Kidney capillary endothelial cell (primary cell): ENCODE measurements at places on chromosomes 16 and 17.

GRCh38 chr16:67013233-67013822 is 15.6 kb upstream of the CBFB start:
- no peak for DNase-seq

- peak; percentile 6 for DNase-seq
Observed at GRCh38 chr17:67995570-67996263, 552 bp downstream of the C17orf58 start.

DNA sequence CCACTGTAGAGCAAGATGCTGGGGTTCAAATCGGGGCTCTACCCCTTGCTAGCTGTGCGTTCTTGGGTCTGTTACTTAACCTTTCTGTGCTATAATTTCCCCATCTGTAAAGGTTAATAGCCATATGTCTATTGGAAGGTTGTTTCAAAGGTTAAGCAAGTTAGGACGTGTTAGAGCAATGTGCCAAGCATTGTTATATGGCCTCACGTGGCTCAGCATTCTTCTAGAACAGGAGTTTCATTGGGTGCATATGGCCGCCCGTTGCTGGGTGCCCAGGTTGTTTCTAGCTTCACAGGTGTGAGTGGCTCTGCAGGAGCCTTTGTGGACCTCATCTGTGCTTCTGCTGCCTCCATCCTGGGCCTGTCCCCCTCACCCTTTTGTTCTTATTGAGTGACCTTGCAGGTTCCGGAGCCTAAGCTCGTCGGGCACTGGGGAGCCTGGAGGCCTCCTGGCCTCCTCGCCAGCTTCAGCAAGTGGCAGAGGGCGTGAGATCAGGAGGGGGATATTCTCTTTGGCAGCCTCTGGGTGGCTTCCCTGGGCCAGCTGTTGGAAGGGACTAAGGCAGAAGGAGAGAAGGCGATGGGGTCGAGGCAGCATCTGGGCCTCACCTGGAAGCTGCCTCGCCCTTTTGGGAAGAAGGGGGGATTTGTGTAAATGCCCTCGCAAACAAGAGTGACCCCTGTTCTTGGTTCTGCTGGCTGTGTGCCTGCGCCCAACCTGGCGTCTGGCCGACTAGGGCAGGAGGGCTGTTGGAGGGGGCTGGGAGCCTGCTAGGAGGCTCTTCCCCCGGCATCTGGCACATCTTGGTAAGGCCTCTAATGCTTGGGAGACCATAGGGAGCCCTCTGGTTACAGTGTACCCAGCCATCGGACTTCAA is 80.2 kb upstream of the CIBAR2 start:
- DNase-seq: no peak

GRCh38 chr16:57627184-57627871 is 1.1 kb upstream of the ADGRG1 start:
- peak; percentile 90 for DNase-seq

GRCh38 chr16:27671410-27671809 is 121.5 kb downstream of the KATNIP start:
- no peak for DNase-seq

DNA sequence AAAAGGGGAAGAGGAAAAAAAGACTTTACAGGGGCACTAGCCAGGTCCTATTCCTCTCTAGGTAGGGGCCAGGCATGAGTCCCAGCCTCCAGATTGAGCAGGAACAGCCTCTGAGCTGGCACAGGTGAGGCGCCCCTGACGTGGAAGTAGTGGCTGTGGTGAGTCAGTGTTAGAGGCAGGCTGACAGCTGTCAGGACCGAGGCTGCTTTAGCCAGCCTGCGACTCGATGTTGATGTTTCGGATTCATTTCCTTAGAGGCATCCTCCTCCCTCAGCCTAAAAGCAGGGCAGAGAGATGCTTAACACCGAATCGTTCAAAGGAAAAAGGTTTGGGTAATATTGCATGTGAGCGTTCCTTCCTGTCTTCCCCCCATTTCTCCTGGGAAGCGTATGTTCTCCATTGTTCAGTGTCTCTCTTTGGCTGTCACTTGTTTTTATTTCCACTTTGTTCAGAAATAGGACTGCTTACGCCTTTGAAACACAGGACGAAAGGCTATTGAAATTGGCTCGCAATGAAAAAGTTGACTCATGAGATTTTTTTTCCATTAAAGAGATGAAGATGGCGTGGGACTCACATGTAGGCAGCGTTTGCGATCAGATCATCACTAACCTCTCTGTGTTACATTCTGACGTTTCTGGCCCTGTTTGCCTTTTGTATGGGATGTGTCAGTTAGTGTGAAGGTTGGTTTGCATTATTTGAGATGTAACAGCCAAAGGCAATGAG is 1.3 kb downstream of the KIAA0513 start:
- DNase-seq: no peak

DNA sequence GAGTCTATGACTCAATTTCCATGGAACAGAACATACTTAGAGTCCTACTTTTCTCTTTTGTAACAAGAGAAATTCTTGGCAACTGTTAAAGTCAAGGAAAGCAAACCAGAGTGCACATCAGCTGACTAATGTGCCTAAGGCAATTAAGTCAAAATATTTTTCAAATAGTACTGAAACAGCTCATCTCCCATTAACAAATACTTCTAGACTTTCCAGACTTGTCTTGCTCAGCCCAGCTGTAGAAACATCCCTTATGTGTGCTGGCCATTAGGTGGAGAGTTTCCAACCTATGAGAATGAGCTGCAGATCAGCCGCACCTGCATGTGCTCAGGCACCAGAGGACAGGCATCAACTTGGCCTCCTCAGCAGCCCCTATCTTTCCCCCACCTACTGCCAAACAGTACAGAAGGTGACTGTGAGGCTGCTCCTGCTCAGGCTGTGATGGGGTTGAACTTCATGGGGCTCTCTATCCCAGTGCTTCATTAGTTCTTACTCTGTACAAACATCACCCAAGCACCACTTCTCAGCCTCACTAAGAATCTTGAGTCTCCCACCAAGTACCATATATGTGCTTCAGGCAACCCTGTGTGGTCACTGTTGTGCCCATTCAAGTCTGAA is 32.2 kb downstream of the TEX2 start:
- DNase-seq: no peak

DNA sequence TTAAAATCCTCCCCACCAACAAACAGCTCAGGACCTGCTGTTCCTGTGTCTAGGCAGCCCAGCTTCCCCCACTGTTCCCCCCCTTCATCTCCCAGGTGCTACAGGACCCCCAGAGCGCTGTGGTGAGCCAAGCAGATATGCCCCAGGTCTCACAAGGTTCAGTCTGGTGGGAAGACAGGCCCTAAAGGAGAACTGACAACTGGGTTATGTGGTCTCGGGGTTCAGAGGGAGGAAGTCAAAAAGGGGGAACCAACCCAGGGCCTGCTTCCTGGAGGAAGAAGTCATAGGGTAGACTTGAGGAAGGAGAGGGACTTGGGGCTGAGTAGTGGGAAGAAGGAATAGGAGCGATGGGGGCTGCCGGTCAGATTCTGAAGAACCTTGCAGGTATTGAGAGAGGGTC is 2.6 kb downstream of the RIPOR1 start:
- no peak for DNase-seq

- DNase-seq: no peak
Observed at GRCh38 chr17:50625032-50625871, 9.4 kb upstream of the ABCC3 start.

DNA sequence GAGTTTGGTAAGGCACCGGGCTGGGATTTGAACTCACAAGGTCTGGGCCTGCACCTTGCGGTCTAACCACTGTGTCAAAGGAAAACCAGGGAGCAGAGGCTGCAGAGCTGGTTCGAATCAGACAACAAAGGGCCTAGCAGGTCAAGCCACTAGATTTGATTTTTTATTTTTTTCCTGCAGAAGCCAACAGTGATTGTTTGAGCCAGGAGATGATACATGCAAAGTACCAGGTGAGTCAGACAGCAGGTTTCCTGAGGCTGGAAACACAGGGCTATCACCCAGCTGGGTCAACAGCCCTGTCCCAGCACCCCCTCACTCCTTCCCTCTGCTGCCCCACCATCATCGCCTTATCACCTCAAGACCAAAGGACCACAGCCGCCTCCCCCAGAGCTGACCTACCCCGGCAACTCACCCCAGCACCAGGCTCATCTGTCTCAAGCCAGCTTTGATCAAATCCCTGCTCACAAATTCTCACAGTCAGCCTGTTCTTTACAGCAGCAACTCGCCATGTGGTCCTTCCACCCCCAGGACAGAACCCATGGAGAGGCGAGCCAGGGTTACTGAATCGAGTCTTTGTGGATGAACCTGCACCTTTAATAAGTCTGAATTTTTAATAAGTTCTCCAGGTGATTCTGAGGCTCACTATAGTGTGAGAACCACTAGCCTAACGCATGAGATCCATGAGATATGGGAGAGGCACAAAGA is 13.0 kb upstream of the KRT19 start:
- DNase-seq: peak; percentile 50

GRCh38 chr16:6977916-6978315 is 354.7 kb upstream of the RBFOX1 start:
- DNase-seq: no peak

- DNase-seq: no peak
Observed at GRCh38 chr16:55480228-55480655, 1.2 kb downstream of the MMP2 start.

DNA sequence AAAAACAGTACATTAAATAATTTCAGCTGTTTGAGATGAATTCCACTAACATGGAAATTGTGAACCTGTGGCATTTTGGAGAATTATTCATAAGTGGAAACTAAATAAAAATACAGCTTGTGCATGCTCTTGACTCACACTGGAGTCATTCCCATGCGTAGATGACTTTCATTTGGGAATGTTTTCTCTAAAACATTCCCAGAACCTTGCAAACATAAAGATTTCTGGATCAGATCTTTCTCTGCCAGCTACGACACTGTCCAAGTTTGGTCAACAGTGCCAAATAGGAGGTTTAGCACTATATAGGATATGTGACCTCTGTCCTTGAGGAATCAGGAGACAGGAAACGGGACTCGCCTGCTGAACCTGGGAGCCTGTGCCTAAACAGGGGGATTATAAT is 400.9 kb downstream of the SLC39A11 start:
- no peak for DNase-seq

GRCh38 chr17:68033636-68034451 is 1.7 kb upstream of the KPNA2 start:
- DNase-seq: no peak

DNA sequence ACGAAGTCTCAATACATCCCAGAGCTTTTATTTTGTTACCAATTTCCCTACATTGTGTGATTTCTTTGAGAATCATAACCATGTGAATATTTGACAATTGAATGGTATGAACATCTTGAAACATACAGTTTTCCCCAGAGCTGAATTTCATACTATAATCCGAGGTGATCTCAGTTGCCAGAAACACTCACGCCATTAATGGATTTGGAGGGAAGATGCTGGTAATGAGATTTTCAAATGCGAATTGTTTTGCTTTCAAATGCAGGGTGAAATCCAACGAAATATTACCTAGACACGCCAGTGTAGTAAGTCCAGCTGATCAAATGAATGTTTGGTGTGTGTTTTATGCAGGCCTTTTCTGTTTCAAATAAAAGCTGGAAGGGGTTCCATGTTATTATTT is 277.8 kb upstream of the CDH5 start:
- no peak for DNase-seq

- DNase-seq: peak; percentile 52
Observed at GRCh38 chr17:63476854-63477479, at the start of gene ACE. Gene ACE (plus strand): TSS chr17:63477061. CDS start chr17:63477095, 34 bp downstream.

DNA sequence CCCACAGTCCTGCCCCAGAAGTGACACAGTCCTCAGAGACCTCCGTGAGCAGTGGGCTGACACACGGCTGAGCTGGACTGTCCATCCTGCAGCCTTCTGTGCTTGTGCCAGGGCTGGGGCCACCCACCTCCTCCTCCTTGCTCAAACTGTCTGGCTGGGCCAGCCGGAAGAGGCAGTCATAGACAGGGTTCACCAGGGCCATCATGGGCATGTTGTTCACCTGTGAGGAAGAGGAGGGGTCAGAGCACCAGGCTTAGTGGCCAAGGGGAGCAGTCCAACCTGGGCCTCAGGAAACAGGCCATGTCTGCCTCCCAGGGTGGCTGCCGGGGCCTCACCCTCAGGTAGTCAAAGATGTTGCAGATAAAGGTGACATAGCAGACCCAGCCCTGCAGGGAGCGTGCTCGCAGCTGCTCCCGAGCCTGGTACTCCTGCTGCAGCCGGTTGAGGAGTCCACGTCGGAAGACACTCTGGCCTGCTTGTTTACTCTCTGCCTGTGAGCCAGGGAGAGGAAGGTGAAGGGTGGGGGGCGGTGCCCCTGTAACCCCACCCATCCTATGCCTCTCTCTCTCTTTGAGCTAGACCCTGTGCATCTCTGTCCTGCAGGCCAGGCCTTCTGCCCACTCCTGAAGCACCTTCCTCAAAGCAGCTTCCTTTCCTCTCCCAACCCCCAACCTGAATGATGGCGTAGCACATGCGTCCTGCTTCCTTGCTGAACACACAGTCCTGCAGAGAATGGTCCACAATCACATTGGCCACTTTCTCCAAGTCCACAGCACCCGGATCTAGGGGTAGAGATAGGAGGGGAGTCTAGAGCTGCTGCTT is 3.4 kb downstream of the MIF4GD start:
- no peak for DNase-seq

DNA sequence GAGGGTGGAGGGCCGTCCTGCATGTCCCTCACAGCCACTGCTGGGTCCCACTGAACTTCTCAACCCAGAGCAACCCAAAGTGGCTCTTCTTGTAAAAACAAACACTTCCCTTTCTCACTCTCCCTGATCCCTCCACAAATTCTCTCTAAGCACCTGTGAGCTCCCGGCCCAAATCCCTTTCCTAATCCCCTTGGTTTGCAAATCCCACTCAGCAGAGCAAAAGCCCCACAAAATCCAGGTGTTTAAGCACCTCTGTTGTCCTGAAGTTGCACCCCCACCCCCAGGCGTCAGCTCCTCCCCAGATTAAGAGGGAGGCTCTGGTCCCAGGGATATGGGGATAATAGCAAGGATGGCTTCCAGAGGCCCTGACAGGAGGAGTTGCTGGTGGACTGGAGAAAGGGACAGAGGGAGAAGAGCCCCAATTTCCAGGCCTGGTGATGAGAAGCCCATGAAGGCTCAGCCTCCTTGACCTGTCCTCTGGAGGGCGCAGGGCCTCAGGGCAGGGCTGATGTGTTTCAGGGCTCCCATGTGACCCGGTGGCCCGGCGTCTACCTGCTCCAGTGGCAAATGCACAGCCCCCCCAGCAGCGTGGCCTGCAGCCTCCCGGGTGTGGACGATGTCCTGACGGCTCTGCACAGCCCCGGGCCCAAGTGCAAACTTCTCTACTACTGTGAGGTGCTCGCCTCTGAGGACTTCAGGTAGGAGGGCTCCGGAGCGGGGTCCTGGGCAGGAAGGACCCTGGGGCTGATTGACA is 23.0 kb downstream of the NAGPA start:
- no peak for DNase-seq
